ENCODE measurements at places on chromosomes 1 and 21.

DNA sequence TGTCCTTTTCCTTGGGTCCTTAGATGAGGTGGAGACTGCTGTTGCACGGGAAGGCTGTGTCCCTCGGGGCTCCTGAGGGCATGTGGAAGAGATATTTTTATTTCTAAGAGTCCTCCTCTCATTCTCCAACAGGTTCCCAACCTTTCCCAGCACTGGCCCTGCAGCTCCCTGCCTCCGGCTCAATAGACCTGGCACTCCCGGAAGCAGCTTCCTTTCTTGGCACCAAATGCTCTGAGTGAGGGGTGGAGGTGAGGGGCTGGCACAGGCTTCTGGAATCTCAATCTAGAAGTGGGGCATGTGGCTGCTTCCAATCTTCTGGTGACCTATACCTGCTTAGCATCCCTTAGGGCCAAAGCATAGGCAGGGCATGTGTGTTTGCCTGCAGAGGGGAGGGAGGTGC is 4.5 kb downstream of the ETV3L start:
- no peak for DNase-seq

DNA sequence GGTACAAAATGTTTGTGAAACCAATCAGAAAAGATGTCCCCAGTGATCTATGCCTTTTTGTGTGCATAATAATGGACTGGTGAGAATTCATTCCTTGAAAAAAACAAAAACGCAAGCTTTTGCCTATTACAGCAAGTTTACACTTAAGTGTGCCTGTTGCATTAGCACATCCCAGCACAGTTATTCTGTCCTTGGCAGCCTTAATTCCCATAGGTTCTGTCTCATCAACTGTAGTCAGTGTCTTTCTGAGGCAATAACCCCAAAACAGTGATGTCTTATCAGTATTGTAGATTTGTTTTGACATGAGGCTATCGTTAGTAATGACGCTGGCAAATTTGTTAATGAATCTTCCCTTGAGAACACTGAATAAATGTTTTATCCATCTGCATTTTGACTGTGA is 109.9 kb upstream of the KCTD3 start:
- DNase-seq, result no peak

- no peak for DNase-seq
Measured at GRCh38 chr1:56591909-56592308, 12.5 kb upstream of the PLPP3 start.

- DNase-seq, result no peak
Measured at GRCh38 chr1:29290414-29290985, 54.2 kb downstream of the PTPRU start.

GRCh38 chr1:52706136-52706670 is 8.1 kb upstream of the COA7 start:
- no peak for DNase-seq

- DNase-seq, result no peak
Measured at GRCh38 chr1:167747988-167748387, 26.2 kb downstream of the MPZL1 start.

DNA sequence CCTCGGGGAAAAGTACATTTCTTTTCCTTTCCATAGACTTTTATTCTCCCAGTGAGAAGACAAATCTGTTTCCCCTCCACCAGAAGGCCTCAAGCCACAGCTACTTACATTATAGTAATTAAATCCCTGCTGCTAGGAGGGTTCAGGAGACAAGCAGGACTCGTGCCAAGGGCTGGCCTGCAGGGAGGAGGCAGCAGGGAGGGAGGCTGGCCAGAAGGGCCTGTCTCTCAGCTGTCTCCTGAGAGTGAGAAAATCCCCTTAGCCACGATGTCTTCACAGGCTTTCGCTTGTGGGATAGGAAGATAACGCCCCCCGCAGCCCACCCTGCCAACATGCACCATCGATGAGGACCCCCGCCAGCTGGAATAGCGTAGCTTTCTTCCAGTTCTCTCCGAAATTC is 14.0 kb downstream of the KCNN3 start:
- DNase-seq, result no peak

DNA sequence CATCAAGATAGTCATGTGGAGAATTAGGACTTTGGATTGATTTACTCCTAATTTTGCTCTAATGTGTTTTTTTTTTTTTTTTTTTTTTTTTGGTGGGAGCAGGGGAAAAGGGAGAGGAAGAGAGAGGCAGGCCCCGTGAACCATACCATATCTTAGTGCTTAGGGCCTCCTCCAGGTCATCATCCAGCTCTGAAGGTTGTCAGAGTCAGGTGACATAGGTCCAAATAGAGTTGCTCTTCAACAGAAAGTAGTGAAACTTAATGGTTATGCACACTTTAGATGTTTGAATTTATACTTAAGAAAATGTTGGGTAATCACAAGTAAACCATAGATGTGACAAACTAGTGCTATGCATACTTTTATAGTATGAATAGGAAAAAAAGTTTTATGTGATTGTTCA is 32.2 kb downstream of the CXADR start:
- no peak for DNase-seq

DNA sequence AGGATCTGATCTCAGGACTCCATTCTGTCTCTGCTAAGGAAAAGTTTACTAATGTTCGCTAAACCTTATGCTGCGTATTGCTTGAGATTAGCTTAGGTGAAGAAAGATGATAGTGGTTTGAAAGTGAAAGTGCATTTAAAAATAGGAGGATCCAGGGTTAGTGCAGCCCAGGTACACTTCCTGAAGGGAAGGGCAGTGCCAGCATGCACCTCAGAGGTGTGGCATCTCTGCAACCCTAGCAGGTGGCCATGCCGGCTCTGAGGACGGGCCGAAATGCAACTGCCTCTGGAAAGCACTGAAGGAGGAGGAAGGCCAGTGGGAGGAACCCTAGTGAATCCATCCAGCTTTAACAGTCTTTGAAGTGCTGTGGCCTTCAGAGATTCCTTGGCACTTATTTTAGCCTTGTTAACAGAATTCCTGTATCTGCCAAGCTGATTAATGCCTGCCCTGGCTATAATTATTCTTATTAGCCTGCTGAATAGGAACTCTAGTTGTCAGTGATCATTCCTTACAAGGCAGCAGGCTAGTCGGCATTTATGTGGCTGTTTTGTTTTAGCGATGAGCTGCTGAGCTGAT is 5.5 kb downstream of the PTGFRN start:
- DNase-seq, result no peak

GRCh38 chr21:41425954-41426675 is at the start of gene MX1:
TSS of gene MX1 (plus strand) at chr21:41426239. CDS start at chr21:41432071, 5,832 bp downstream.
- DNase-seq, result peak; percentile 31

GRCh38 chr1:181712711-181713110 is 229.4 kb downstream of the CACNA1E start:
- no peak for DNase-seq

GRCh38 chr1:67020304-67020703 is 33.6 kb downstream of the SLC35D1 start:
- DNase-seq, result no peak

GRCh38 chr1:10286244-10286643 is 75.9 kb downstream of the KIF1B start:
- DNase-seq, result no peak

- no peak for DNase-seq
Measured at GRCh38 chr1:9191231-9191630, 43.3 kb upstream of the H6PD start.

DNA sequence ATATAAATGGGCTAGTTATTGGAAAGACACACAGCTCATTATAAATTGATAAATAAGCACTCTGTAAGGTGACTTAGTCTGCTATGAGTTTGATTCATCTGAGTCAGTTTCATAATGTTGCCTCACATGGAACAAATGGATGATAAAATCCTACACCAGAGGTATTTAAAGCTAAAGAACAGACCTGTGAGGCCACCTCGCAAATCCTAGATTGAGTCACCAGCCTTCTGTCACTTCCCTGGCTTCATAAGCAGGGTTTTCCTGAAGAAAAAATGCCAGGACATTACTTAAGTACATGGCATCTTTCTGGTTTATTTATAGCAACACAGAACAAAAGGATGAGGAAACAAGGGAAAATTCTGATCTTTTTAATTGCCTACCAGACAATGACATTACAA is 18.4 kb downstream of the CD2 start:
- DNase-seq, result no peak

DNA sequence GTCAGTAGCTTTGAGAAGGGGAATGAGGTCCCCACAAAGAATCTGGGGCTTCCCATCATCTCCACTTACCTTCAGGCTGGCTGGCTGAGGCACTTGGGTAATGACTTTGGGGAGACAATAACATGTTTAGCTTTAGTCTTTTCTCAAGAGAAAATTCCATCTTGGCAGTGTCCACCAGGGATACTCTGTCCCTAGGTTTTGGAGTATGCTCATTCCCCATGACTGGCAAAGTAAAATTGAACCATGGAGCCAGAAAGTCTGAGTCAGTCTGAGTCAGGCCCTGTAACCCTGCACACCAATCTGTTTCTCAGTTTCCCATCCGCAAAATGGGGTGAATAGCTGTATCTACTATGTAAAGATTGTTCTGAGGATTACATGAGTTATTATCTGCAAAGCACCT is 28.2 kb downstream of the RUNX1 start:
- no peak for DNase-seq

- no peak for DNase-seq
Measured at GRCh38 chr1:246726881-246727280, 2.7 kb downstream of the SCCPDH start.

DNA sequence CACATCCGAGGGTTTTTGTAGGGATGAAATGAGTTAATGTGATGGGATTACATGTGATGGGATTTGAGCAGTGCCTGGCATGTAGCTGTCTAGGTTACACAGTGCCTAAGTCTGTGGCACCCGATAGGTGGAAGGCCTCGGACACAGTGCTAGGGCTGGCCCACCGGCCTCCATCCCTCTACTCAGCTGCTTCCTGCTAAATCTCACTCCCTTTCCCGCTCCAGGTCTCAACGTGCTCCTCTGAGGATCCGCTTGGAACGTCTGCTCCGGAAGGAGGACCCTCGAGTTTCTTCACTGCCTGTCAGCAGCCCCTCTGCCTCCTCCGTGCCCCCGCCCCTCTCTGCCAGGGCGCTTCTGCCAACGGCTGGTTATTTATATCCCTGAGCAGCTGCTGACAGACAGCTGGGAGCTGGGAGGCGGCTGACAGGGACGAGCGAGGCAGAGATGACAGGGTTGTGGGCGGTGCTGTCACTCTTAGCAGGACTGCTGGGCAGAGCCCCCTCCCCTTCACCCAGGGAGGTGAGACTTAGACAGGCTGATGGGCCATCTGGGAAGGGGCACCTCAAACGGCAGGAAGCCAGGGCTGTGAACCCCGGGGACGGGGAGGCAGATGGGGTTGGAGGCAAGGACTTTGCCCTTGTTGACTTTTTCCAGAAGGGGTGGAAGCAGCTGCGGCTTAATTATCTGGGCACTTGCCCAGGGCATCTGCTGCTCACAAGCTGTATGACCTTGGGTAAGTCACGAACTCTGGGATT is 26.6 kb upstream of the LRRN2 start:
- DNase-seq, result no peak

DNA sequence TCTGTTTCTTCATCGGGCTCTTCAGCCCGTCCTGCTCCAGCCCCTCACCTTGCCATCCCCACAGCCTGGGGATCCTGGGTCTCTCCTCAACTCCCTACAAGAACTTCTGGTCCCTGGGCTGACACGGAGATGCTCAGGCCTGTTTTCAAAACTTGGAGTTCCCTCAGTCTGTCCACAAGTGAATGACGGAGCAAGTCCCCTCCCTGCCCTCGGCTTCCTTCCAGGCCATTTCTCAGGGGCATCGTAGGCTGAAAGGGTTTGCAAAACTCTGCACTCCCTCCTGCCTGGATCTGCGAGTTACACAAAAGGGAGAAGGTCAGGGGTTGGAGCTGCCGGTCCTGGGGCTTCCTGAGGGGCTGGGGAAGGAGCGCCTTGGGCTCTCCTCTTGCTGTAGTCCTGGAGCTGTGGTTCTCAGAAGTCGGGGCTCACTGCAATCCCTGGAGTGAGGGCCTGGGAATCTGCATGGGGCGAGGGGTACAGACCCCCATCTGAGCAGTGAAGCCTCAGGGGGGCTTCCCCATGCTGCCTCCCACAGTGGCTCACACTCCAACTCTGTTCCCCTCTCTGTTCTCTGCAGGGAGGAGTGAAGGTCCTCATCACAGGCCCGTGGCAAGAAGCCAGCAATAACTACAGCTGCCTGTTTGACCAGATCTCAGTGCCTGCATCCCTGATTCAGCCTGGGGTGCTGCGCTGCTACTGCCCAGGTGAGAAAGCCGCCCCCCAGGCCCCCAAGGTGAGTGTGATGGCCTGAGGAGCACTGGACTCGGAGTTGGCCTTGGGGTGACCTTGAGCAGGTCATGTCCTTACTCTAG is 100.6 kb upstream of the VAMP3 start:
- no peak for DNase-seq

GRCh38 chr1:222996310-222996975 is 146.6 kb downstream of the TLR5 start:
- DNase-seq, result no peak

- DNase-seq, result no peak
Measured at GRCh38 chr1:71667216-71667615, 586.4 kb upstream of the ZRANB2 start.

- no peak for DNase-seq
Measured at GRCh38 chr1:168054117-168054516, 82.6 kb downstream of the GPR161 start.

DNA sequence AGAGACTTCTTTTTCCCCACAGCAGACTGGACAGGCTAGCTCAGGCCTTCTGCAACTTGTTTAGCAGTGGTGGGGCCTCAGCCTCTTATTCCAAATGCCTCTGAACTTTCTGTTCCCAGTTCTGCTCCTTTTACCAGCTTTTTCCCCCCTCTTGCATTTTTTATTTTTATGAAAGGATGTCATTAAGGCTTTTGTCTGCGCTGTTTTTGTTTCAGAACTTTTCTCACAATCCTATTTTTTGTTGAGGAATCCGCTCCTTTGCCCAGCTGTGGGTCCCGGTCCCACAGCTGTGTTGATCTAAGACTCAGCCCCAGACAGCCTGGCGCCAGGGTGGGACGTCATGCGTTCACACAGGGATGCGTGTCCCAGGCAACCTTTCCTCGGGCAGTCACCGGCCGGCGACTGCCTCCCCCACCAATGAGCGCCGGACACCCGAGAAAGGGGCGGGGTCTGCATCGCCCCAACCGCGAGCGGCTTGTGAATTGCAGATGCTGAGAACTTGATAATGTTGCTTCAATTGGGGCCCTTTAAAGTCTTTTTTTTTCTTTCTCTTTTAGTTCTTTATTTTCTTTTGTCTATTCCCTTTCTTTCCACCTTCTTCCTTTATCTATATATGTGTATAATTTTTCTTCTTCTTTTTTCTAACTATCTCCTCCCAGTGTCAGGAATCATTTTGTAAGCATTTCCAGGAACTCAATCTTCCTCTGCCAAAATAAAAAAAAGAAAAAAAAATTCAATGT is 3.0 kb upstream of the ID3 start:
- DNase-seq, result peak; percentile 86

DNA sequence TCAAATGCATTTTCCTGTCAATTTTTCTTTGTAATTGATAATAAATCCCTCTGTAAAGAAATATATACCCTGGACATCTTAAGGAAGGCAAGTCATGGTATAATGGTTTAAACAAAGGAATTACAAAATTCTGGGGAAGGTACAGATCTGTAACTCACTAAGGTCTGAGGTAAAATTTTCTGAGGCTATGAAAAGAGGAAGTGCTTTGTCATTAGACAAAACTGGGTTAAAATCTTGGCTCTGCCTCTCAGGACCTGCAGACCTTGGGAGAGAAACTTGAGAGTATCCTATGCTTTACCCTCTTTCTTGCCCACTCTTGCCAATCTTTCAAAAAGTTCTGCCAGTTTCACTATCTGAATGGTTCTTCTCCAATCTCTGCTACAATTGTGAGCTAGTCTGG is 26.8 kb upstream of the BEND5 start:
- no peak for DNase-seq

GRCh38 chr1:228141226-228142044 is 1.4 kb downstream of the GUK1 start:
- no peak for DNase-seq

GRCh38 chr1:240190881-240191401 is 99.3 kb downstream of the FMN2 start:
- no peak for DNase-seq

GRCh38 chr21:45502600-45502999 is 39.6 kb downstream of the SLC19A1 start:
- DNase-seq, result peak; percentile 29

All from posterior cingulate gyrus (tissue), 11 donors.